Activated CD8-positive, alpha-beta memory T cell treated with anti-CD3 and anti-CD28 coated beads, Interleukin-2, amount 10 ng/mL, durations not matched to agents 7 days and 5 days (primary cell): ENCODE measurements at places on chromosomes 4 and X. TPM values are rescaled to one million over a fixed set of nuclear protein-coding genes. Genes with fewer than 3 reads are reported as not detected.

DNA sequence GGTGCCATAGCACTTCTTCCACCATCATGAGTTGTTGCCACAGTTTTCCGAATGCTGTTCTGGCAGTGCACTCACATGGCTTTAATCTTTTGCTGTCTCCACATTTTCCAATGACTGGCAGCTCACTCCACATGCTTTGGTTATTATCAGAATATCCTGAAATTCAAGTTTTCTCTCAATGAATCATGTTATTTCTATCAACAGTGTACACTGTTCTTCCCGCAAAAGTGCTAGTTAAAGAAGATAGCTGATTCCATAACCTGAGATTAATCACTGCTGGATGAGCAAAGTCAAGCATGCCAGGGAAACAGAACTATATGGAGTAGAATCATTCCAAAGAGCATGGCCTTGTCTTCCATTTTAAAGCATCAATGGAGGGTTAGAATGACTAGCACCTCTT is 14.6 kb upstream of the IL13RA2 start:
- DNase-seq: no peak

DNA sequence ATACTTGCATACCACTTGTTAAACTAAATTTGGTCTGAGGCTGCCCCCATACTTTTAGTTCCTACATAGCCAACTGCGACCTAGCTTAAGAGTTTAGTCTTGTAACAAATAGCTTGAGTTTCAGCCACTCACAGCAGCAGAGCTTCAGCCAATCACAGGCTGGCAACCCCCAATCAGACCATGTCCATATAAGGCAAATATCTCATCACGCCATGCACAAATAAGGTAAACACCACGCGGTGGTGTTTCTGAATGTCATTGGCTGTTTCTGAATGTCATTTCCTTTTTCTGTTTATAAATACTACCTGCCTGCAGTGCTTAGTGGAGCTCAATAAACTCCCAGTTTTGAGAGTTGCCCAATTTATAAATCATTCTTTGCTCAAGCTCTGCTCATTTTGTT is 143.1 kb upstream of the MAD2L1 start:
- DNase-seq: no peak

The RASGEF1B gene
- 3.5 TPM for total RNA-seq

DNA sequence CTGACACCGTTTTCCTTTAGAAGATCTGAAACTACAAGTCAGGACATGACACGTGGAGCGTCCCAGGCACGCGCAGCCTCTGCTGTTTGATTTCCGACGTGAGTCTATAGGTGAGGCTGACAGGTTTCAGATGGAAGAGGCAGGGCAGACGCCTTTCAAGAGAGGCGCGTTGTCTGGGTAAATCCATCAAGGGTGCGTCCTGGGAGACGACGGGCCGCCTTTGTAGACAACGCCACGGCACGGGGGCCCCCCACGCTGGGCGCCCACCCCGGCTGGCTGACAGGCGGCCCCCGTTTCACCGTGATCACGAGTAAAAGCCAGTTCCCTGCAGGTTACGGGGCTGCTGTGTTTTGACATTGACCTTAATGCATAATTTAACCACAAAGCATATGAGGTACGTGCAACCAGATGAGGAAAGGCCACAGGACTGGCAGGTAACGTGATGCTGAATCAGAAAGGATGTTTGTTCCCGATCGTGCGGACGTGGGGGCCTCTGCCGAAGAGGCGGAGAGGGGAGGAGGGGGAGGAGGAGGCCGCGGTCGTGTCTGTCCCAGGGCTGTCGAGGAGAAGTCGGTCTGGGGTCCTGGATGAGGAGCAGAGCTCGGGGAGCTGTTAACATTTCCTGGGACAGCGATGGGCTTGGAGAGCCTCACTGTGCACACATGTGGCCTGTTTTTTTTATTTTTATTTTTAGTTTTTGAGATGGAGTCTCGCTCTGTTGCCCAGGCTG is 51.1 kb upstream of the PPP2R3B start:
- no peak for DNase-seq

- DNase-seq: no peak
Observed at GRCh38 chr4:38281371-38282071, 321.3 kb downstream of the PTTG2 start.

DNA sequence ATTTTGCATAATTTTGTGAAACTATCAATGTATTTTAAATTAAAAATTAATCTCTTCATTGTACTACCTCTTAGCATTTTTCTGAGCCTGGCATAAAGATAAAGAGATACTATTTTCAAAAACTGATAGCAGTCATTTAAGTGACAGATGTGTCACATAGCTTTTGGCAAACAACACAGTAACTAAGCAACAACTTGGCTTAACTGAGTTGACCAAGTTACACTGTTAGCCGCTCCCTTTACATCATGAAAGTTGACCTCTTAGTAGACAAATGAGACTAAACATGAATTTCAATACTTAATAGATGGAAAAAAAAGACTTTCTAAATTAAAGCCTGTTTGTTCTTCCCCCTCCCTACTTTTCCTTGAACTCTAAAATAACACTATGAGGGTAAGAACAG is 62.0 kb downstream of the ATP8A1 start:
- DNase-seq: no peak
